ENCODE measurements at places on chromosomes 6 and 20. TPM values are rescaled to one million over a fixed set of nuclear protein-coding genes. Genes with fewer than 3 reads are reported as not detected.

AGPAT1 gene
- total RNA-seq: 37.7 TPM

SLC35D3 gene
- not detected for total RNA-seq

CYP39A1 gene
- 0.78 TPM for total RNA-seq

TBC1D32 gene
- 18.1 TPM for total RNA-seq

WFDC11 gene
- not detected for total RNA-seq

GNL1 gene
- total RNA-seq: 62.6 TPM

ZBTB12 gene
- total RNA-seq: 7.6 TPM

LY6G6D gene
- not detected for total RNA-seq

BMP2 gene
- total RNA-seq: 10.3 TPM

C6orf120 gene
- total RNA-seq: 45.2 TPM

TTK gene
- total RNA-seq: 2.5 TPM

PSORS1C2 gene
- total RNA-seq: not detected

AFDN gene
- total RNA-seq: 29.1 TPM

RING1 gene
- total RNA-seq: 33.2 TPM
